GM06990 (cell line): ENCODE measurements at places on chromosomes 3 and 15.
A peak's percentile ranks its signal among the peaks of the same experiment; 100 is the strongest.

- no peak for DNase-seq
Observed at GRCh38 chr3:141307351-141308059, 60.8 kb upstream of the ZBTB38 start.

GRCh38 chr3:57252404-57252803, 24.9 kb downstream of the APPL1 start:
- no peak for DNase-seq

DNA sequence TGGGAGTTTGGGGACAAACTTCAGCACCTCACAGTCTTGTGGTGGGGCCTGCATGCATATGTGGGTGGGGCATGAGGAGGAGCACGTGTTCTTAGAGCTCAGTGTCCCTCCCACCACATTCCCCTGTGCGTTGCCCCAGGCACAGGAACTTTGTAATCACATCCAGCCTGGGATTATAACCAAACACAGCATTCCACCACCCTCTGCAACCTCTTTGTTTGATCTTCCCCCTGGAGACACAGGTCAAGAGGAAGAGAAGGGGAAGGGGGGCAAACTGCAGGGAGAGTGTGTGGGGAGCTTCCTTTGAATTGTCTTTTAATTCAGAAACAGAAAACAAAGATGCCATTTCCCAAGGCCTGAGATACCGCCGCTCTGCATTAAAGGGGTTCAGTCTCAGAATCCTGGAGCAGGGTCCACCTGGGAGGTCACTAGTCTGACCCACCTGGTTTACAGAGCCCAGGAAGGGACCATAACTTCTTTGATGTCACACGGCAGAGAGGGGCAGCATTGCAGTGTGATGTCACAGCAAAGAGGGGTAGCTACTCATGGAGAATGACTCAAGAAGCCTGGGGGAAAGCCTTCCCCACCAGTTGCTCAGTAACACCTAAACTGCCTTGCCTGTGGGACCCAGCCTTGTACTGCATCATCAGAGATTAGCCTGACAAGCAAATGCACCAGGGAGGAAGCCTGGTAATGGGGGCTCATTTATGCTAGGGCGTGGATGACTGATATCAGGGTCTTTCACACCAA, 106.3 kb upstream of the RNU6-1 start:
- DNase-seq: peak; percentile 25

DNA sequence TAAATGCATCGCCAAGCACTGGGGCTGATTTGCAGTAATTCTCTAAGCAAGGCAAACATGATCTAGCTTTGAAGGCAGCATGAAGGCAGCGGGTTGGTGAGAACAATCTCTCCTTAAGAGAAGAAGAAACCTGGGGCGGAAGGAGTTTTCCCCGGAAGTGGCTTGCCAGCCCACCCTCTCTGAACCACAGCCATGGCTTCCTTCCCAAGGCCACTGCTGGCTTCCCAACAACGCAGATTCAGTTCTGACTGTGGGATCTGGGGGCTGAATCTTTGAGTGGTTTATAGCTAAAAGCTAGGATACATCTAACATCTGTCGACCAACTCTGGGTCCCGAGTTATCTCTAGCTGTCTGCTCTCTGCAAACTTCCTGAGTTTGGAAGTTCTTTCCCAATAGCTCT, 4.3 kb upstream of the CPN2 start:
- no peak for DNase-seq

DNA sequence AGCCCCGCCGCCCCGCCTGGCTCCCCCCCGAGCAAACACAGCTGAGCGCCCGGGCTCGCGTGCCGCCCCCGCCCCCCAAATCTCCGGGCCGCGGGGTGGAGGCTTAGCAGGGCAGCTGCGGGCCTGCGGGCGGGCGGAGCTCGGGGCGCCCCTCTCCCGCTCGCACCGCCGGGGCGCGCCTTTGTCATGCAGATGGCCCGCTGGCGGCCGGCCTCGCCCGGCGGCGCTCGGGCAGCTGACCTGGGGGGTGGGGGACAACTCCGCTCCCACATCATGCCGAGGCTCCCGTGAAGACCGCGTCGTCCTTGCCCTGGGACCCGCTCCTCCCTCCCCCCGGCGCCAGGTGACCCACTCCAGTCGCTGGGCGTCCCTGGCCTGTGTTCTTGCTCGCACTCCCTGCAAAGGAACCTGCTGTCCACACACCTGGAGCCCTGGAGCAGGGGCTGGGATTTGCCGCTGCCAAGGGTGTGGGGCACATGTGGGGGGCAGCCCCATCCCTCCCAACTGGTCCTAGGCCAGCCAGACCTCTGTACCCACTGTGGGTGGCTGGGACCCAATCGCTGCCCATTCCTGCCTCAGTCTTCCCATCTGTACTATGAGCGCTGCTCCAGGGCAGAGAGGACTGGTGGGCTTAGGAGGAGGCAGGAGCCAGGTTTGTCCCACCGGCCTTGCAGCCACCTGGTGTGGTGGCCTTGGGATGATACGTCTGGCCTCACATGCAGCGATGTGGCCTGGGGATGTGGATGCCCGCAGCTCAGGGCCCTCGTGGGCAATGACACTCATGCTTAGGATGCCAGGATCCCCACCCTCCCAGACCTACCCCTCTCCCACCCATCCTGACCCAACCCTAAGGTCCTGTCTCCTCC, 33.5 kb downstream of the DNAJB8 start:
- no peak for DNase-seq

DNA sequence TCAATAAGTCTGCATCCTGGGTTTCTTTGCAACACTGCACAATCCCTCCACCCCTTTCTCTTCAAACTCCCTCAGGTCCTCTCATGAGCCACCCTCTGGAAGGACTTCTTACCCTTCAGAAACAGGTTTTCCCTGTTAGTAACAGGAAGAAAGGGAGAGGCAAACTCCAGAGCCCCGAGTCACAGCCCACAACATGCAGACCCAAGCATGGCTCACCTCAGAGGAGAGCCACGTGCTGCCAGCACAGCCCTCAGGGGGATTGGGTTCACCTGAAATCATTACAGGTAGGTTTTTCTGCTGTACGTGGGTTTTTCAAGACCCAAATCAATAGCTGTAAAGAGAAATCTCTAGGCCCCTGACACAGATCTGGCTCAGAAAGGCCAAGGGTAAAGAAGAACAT, 359.7 kb upstream of the ATP10A start:
- no peak for DNase-seq

DNA sequence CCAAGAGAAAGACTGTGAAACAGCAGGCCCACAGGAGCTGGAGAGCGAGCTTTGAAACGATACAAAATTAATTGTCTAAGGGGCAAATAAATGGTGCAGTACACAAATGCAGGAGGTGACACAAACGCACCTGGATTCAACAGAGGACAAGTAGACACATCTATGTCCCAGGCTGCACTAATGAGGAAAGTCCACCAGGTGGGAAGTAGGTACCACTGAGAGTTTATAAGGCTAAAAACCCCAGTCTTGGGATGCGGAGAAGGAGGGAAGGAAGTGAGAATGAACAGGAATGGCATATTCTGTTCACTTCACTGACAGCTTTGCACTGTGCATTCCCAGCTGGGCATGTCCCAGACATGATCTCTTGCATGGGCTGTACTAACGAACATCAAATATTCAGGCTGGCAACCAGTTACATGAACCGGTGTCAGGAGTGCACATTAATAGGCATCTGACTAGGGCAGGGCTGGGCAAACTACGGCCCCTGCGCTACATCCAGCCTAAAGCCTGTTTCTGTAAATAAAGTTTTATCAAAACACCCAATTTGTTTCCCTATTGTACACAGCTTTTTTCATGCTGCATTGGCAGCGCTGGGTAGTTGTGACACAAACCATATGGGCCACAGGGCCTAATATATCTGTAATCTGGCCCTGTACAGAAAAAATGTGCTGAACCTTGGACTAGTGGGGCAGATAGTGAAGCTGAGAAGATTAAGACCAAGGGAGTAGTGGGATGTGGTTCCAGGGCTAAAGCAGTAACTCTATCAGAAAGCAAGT, 107.0 kb downstream of the IGF2BP2 start:
- no peak for DNase-seq

GRCh38 chr15:87599616-87600015, 656.9 kb downstream of the NTRK3 start:
- DNase-seq: no peak

GRCh38 chr3:143643905-143644304, 204.4 kb downstream of the SLC9A9 start:
- no peak for DNase-seq

DNA sequence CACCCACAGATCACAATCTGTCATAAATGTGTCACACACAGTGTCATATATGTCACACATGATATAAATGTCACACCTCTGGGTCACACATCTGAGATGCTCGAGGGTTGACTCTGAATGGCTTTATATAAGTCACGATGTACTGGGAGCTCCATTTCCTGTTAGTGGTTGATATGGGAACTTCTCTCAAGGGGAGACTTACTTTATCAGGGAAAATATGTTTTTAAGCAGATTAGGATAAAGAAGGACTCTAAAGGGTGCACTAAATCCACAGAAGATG, 83.9 kb upstream of the MEF2A start:
- DNase-seq: no peak

DNA sequence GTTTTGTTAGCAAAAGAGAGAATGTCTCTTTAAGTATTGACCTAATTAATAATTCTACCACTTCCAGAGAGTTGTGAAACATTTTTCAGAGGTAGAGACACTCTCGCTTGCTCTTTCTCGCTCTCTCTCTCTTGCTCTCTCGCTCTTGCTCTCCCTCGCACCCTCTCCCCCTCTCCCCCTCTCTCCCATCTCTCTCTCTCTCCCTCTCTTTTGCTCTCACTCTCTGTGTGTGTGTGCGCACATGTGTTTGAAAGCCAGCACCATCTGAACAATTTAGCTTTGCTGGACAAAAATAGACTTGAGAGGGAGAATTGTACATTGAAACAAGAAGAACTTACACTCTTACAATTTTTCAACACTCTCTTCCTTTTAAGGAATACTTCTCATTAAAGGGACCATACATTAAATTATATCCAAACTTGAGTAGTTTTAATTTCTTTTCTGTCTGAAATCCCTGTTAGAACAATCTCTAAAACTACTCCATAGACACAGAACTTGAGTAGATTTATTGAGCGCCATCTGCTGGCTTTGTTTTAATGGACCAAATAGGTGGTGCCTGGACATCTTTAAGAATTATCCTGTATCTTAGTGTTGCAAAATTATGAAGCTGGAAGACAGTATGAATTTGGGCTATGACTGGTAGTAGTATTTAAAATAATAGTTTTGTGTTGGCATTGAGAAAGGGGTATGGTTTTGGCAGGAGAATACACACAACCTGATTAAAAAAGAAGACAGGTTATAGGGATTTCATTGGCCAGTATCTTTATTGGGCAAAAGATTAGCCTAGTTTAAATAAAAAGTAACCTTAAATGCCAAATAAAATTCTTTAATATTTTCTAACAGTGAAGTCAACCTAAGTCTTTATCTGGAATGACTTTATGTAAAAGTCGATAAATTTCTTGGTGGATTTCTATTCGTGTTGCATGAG, 124.6 kb downstream of the AKAP13 start:
- no peak for DNase-seq
